Amygdala (tissue), 56 donors: ENCODE measurements at places on chromosomes 11 and 22.
A peak's percentile ranks its signal among the peaks of the same experiment; 100 is the strongest.

DNA sequence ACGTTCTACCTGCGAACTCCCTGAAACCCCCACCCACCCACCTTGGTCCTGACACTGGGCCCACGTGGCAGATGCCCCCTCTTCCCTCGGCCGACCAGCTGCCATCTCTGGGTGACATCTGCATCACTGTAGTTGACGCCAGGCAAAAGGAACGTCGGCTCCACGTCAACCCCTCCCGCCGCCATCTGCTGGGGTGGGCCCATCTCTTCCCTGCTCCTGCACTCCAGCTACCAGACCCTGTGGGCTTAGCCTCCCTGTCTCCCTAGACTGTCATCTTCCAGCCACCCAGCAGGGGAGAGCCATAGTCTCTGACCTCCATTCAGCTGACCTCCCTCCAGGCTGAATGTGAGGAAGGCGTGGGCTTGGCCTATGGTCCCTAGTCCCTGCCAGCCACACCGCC lies 21.4 kb downstream of the CHID1 start:
- DNase-seq, result no peak

GRCh38 chr22:44584256-44584902 lies 86.3 kb upstream of the RTL6 start:
- no peak for DNase-seq

DNA sequence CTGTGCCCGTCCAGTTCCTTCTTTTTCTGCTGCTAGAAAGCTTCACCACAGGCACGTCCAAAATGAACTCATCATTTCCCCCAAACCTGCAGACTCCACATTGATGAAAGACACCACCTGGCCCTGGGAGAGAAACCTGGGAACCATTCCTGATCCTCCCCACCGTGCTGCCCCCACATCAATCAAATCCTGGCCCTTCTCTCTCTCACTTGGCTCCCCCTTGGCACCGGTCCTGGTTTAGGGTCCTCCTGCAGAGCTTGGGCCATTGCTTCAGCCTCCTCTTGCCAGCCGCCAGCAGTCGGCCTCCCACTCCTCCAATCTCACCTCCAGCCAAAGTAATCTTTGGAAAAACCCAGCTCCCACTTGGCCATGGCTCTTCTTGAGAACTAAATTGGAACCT lies 38.5 kb downstream of the RIBC2 start:
- DNase-seq, result no peak

DNA sequence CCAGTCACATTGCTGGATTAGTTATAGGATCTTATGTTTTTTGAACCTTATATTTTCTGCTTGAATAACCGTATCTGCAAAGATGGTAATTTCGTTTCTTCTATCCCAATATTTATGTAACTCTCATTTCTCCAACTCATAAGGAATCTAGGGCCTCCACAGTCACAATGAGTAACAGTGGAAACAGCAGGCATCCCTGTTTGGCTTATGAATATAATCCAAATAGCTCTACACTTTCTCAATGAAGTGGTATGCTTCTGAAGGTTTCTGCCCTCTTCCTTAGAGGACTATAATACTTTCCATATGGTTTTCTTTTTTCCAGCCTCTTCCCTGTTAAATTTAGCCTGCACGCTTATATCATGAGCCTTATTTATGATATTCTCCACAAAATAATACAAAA lies 16.5 kb downstream of the ATP6V1E1 start:
- no peak for DNase-seq

- no peak for DNase-seq
These were observed 609.3 kb upstream of the CCDC90B start for GRCh38 chr11:83895516-83895915.

- no peak for DNase-seq
These were observed 18.3 kb downstream of the KMT5B start for GRCh38 chr11:68194675-68195294.

DNA sequence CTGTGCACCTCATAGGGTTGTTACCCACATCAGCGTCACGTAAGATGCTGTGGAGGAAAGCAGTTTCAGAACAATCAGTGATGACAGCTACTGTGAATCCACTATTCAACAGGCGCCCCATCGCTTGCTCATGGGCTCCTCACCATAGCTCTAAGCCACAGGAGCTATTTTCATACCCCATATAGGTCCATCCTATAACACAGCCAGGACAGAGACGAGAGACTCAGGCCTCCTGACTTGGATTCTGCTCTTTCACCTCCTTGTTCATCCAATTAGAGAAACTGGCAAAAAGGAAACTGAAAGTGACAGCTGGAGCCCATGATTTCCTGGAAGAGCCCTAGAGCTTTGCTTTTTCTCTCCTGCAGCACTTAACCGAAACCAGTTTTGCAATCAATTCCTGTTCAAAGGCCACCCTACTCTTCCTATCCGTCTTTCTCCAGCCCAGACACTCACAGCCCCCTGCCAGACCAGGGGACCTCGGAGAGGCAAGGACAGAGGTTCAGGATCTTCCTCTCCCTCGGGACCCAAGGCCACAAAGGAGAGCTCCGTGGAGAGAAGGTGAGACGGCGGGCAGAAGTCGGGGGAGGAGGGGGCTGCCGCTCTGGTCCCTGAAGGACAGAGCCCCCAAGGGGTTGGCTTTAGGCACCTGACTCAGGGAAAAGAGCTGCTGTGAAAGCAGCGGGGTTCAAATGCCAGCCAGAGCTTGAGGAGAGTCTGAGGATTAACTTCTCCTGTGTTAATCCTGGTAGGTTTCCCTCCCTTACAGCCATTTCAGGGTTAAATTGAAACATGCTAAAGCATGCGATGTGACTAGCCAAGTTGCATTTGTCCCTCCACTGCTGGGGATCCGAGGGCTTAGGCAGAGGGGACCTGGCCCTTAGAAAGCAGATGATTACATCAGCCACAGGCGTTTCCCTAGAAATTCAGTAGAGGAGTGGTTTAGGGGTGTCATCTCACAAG lies at the start of gene APOL6:
APOL6 (plus strand) TSS at position 381 of the 960 bp plus-strand sequence. CDS start 7,980 bp downstream, outside the sequence.
- peak; percentile 24 for DNase-seq

DNA sequence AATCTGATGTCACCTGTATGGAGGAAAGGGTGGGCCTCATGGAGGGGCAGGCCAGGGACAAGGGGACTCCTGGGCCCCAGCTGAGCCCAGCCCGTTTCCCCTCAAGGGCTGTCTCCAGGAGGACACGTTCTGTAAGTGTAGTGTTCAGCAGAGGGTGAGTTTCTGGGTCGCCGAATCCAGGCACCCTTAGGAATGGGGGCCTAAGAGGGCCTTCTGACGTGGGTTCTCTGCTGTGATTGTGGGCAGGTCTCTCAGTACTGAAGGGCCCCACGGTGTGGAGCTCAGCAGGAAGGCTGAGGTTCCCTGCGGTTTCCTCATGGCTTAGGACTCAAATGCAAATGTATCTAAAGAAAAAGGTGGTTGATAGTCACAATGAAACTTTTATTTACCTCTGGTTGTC lies 6.5 kb downstream of the PTDSS2 start:
- no peak for DNase-seq

DNA sequence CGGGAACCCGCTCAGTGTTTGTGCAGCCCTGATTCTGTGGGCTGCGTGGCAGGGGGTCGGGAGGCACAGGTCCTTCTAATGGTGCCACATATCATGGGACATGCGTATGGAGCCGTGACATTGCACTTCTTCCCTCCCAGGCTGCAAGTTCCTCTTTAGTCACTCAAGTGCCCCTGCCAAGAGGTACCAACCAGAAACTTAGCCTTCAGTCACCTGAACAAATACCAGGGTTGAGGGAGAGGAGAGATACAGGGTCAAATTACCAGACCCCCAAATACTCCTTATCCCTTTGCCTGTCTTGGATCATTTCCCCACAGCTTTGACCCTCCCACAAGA lies 209.1 kb downstream of the BUD13 start:
- no peak for DNase-seq

GRCh38 chr22:47408409-47408808 lies 646.0 kb downstream of the TBC1D22A start:
- no peak for DNase-seq

- DNase-seq, result no peak
These were observed 176.3 kb upstream of the MTNR1B start for GRCh38 chr11:92793189-92793588.
